ENCODE measurements at places on chromosomes 13 and 19.

- DNase-seq: no peak
Measured at GRCh38 chr19:12786141-12786870, 5.0 kb upstream of the JUNB start.

- DNase-seq: no peak
Measured at GRCh38 chr13:62931853-62932252, 1516.2 kb upstream of the PCDH20 start.

GRCh38 chr19:34490141-34490766 lies 8.7 kb downstream of the WTIP start:
- DNase-seq: no peak

GRCh38 chr19:39136225-39136940 lies 10.8 kb downstream of the PAK4 start:
- no peak for DNase-seq

GRCh38 chr13:99203601-99204579 lies 3.2 kb downstream of the UBAC2 start:
- no peak for DNase-seq

GRCh38 chr13:41017817-41018601 lies 1.1 kb downstream of the ELF1 start:
- no peak for DNase-seq

- no peak for DNase-seq
Measured at GRCh38 chr19:23070353-23071146, 46.3 kb upstream of the ZNF730 start.

GRCh38 chr13:39783051-39783450 lies 127.6 kb downstream of the COG6 start:
- DNase-seq: no peak

DNA sequence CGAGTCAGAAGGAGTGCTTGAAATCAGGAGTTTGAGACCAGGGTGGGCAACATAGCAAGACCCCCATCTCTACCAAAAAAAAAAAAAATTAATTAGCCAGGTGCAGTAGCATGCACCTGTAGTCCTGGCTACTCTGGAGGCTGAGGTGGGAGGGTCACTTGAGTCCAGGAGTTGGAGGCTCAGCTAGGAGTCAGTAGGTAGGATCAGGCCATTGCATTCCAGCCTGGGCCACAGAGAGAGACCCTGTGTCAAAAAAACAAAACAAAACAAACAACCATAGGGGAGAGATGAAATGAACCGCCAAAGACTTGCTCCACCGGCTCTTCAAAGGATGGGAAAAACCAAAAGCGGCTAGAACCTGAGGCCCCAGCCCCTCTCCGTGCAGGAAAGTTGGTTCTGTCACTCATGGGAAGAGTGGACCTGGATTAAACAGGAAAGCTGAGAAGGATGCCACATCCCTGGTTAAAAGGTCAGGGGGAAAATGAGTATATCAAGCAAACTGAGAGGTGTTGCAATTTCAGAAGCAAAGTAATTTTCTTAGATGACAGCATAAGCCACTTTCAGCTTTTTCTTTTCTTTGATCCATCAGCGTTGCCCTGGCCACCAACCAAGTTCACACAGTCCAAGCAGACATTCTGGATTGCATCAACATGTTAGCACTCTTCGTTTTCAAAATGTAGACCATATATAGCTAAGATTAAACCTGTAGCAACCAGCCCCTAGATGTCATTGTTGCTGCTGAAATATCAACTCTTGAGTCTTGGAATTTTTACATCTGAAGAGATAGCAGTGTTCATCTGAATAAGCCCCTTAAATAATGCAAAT lies 8.9 kb upstream of the ZNF507 start:
- DNase-seq: no peak

DNA sequence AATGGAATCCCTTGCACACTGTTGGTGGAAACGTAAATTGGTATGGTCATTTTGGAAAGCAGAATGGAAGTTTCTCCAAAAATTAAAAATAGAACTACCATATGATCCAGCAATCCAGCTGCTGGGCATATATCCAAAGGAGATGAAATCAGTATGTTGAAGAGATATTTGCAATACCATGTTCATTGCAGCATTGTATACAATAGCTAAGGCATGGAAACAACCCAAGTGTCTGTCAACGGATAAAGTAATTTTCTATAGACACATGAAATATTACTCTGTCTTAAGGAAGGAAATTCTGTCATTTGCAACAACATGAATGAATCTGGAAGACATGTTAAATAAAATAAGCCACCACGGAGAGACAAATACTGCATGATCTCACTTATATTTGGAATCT lies 124.7 kb downstream of the GPC5 start:
- no peak for DNase-seq

DNA sequence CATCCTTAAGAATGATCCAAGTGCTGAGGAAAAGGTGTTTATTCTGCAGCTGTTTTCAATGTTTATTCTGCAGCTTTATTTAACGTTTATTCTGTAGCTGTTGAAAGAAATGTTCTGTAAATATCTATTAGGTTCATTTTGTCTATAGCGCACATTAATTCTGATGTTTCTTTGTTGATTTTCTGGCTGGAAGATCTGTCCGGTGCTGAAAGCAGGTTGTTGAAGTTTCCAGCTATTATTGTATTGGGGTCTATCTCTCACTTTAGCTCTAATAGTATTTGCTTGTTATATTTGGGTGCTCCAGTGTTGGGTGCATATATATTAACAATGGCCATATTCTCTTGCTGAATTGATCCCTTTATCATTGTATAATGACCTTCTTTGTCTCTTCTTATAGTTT lies 20.2 kb downstream of the CD70 start:
- no peak for DNase-seq

DNA sequence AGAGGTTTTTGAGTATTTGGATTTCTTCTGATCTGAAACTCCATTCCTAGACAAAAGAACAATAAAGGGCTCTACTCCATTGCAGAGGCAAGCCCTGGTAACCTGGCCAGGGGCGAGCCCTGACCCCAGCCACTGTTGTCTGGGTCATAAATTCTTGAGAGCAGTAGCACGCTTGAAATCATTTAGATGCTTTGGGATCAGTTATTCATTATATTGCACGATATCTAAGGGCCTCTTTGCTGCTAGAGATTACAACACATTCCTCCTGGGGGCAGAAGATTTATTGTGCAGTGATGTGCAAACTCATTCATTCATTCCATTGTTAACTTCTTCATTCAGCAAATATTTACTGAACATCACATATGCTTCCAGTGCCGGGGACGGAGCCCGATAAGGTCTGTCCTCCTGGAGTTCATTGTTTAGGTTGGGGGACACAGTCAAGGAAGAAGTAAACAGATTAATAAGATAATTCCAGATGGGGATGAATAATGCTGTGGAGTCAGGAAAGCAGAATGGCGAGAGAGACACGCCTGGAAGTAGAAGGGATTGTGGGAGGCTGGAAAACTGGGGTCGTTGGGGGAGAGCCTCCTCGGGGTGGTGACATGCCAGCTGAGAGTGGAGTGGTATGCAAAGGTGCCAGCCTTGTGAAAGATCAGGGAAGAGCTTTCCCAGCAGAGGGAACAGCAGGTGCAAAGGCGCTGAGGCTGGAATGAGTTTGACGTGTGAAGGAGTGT lies 34.9 kb downstream of the SIPA1L3 start:
- DNase-seq: peak; percentile 37

DNA sequence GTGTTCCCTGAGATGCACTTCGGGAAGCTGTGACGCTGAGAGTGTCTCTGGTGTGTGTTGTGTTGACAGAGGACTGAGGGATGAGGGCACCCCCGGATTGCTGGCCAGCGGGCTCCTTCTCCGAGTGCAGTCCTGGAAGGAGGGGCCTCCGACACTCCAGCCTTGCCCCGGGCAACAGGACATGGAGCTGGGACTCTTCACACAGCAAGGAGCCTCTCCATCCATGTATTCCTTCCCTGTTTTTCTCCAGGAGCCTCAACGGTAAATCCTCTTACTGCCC lies 61.3 kb downstream of the SOX1 start:
- DNase-seq: no peak

- DNase-seq: no peak
Measured at GRCh38 chr13:33634546-33634982, 183.4 kb upstream of the RFC3 start.

- no peak for DNase-seq
Measured at GRCh38 chr19:21328406-21328805, 804 bp downstream of the ZNF708 start.

- no peak for DNase-seq
Measured at GRCh38 chr13:53953183-53953582, 924.6 kb downstream of the OLFM4 start.

DNA sequence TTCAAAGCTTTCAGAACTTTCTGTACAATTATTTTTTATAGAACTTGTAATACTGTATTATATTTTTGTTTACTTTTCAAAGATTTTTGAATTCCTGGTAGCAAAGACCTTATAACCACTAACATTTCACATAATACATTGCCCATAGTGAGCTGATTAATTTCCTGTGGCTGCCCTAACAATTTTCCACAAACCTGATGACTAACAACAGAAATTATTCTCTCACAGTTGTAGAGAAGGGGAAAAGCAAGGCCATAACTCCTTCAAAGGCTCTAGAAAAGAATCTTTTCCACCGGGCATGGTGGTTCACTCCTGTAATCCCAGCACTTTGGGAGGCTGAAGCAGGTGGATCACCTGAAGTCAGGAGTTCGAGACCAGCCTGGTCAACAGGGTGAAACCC lies 19.1 kb downstream of the KLF12 start:
- DNase-seq: no peak
